Thoracic aorta endothelial cell (primary cell): ENCODE measurements at places on chromosomes 3 and 15. TPM values are rescaled to one million over a fixed set of nuclear protein-coding genes. Genes with fewer than 3 reads are reported as not detected.

ZCWPW2 gene
- total RNA-seq: 0.13 and 0.50 TPM in 2 replicates

SLC28A2 gene
- total RNA-seq: not detected in 2 replicates

SIDT1 gene
- total RNA-seq: 0.27 and 0.36 TPM in 2 replicates

TTLL13 gene
- not detected in 2 replicates for total RNA-seq

GP9 gene
- not detected in 2 replicates for total RNA-seq

CFAP100 gene
- not detected in 2 replicates for total RNA-seq

TRIM42 gene
- not detected in 2 replicates for total RNA-seq

ST3GAL6 gene
- total RNA-seq: 21.5 and 36.7 TPM in 2 replicates

MELTF gene
- 5.5 and 7.4 TPM in 2 replicates for total RNA-seq

CISH gene
- total RNA-seq: 0.40 and 0.79 TPM in 2 replicates

TRPM1 gene
- total RNA-seq: 0.14 and 0.27 TPM in 2 replicates

ADGRG7 gene
- total RNA-seq: not detected in 2 replicates

PAK6 gene
- total RNA-seq: not detected in 2 replicates

ALAS1 gene
- total RNA-seq: 57.6 and 71.7 TPM in 2 replicates

SPINK8 gene
- not detected in 2 replicates for total RNA-seq

MYD88 gene
- total RNA-seq: 12.8 and 13.1 TPM in 2 replicates

CACNA1D gene
- under 0.01 TPM in 1 of 2 replicates, not detected in the other for total RNA-seq

ABI3BP gene
- 36.0 and 40.6 TPM in 2 replicates for total RNA-seq

HTR3C gene
- not detected in 2 replicates for total RNA-seq

B3GALNT1 gene
- 37.4 and 47.7 TPM in 2 replicates for total RNA-seq

FBXW12 gene
- not detected in 2 replicates for total RNA-seq

BCL2A1 gene
- total RNA-seq: 1.9 and 9.2 TPM in 2 replicates

EAF2 gene
- total RNA-seq: 1.4 and 2.9 TPM in 2 replicates

LSMEM2 gene
- total RNA-seq: not detected in 2 replicates

SATB1 gene
- 14.5 and 15.7 TPM in 2 replicates for total RNA-seq
